HuH-7.5 (cell line): ENCODE measurements at places on chromosomes 4 and X.

- no peak for DNase-seq
These were observed 11.9 kb upstream of the RBMX start for GRCh38 chrX:136892412-136892811.

DNA sequence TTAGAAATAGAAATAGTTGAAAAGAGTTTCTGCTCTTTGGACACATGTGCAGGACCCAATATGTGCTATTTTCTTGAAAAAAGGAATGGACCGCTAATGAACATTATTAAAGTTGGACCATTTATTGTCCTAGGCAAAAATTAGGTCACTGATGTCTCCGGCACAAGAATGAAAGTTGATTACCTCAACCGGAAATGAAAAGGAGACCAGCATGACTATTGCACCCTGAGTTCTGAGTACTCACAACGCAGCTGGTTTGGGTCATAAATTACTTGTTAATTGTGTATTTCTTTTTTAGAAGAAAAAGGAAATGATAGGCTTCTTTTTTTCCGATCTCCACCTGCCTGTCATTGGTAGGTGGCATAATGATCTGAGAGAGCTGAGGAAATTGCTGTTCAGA is 232.7 kb downstream of the ARHGAP24 start:
- no peak for DNase-seq

DNA sequence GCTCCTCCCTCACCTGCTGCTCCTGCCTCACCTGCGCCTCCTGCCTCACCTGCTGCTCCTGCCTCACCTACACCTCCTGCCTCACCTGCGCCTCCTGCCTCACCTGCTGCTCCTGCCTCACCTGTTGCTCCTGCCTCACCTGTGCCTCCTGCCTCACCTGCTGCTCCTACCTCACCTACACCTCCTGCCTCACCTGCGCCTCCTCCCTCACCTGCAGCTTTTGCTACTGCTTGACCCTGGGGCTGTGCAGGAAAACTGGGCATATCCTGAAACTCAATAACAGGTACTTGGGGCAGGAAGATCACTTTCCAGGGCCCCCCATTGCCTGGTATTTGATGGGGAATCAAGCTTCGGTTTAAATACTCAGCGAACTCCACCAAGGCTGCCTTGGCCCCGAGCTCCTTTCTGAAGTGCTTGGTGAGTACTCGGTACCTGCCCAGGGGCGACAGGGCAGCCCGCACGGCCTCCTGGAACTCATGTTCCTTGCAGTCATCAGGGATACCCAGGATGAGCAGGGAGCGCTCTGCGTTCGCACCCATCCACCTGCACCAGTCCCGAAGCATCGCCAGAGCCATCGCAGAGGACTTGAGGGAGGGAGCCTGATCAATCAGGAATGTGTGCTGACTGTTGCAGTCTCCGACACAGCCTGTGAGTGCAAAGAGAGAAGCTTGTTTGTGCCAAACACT is 2.7 kb downstream of the PNMA6E start:
- DNase-seq: no peak

GRCh38 chr4:103375278-103375677 is 177.1 kb upstream of the CENPE start:
- no peak for DNase-seq

DNA sequence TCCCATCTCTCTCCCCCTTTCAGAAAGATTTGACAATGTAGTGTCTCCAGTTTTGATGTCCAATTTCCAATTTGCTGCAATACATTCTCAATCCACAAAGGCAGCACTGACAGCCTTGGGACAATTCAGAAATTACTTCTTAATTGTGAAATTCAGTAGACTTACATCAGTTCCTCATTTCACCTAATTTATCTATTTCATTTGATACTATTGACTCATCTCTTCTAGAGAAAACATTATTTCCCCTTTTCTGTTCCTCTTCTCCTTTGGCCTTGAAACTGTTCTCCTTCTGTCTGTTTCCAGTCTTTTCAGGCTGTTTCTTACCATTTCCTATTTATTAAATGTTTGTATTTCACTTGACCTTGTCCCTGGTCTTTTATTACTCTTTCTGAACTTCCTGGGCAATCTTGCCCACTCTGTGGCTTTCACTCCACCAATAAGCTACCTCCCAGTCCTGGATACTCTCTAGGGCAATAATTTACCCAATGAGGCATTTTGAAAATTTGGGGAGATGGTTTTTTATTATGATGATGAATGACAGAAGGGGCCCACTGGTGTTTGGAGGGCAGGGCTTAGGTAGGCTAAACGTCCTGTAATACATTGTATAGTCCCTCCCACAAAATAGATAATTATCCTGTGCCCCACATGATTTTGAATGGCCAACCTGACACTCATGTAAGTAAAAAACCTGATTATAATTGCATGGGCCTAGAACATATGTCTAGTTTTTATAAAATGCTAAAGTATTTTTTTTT is 498.0 kb upstream of the BOD1L1 start:
- DNase-seq: no peak

DNA sequence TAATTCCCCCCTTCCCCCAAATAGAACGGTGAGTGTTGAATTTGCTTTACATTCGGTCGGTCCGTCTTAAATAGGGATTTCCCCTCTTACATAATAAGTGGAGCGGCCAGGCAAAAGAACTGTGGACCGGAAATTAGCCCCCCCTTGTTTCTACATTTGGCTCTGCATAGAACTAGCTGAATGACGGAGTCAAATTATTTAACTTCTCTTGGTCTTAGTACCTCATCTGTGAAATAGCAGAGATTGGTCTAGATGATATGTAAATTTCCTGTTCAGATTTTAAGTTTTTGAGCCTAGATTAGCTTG is 1.3 kb downstream of the SPATA18 start:
- DNase-seq: no peak

GRCh38 chrX:41090568-41091238 is 5.5 kb downstream of the USP9X start:
- no peak for DNase-seq

GRCh38 chrX:72062916-72063315 is 68.8 kb downstream of the RTL5 start:
- DNase-seq: no peak

DNA sequence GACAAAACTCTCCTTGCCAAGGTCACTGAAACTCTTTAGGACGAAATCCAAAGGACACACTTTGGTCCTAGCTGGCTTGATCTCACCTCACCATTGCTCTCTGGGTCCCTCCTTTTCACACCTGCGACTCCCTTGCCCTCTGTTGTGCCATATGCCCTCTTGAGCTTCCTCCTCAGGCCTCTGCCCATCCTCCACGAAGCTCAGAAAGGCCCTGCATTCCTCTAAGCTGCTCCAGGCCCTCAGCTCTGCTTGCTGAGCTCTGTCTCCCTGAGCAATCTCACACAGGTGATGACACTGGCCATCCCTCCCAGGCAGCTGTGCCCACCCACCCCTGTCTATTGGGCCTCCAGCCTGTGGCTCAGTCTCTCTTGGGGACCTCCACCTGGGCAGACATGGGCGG is 10.1 kb upstream of the AFAP1 start:
- no peak for DNase-seq

- DNase-seq: no peak
These were observed 611.4 kb downstream of the KCTD8 start for GRCh38 chr4:43837171-43837570.

- DNase-seq: no peak
These were observed 5.2 kb downstream of the ABLIM2 start for GRCh38 chr4:8153441-8153840.

- no peak for DNase-seq
These were observed 1.8 kb downstream of the WDR44 start for GRCh38 chrX:118347736-118348135.

- DNase-seq: no peak
These were observed 447.8 kb downstream of the FAT4 start for GRCh38 chr4:125762537-125762936.

GRCh38 chrX:31268359-31268758 is 196.5 kb upstream of the FTHL17 start:
- no peak for DNase-seq

DNA sequence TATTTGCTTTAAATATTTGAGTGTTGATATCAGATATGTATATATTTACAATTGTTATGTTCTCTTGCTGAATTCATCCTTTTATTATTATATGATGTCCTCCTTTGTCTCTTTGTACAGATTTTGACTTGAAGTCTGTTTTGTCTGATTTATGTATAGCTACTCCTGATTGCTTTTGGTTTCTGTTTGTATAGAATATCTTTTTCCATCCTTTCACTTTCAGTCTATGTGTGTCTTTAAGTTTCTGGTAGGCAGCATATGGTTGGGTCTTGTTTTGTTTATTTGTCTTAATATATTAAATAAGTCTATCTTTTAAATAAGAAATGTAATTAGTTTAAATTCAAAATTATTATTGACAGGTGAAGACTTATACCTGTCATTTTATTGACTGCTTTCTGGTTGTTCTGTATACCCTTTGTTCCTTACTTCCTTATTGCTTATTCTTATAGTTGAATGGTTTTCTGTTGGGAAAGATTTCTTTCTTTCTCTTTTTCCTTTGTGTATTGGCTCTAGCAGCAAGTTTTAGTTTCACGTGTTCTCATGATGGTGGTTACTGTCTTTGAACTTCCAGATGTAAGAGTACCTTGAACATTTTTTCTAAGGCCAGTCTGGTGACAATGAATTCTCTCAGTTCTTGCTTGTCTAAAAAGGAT is 31.1 kb downstream of the RAB28 start:
- DNase-seq: no peak

DNA sequence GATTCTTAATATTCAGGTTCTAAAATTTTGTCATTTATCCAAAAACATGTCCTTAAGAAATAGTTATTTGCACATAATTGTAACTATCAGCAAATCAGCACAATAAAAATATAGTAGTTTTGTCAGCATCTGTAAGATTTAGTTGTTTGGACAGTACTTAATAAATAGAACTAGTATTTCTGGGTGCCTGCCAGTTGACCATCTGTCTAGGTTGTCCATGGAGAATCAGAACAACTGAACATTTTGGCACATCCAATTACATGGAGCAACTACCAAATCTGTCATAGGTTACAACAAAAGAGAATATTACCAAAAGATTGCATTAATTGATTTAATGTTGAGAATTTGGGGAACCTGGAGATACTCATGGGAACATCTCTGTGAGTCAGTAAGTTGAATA is 305.5 kb upstream of the TACR3 start:
- no peak for DNase-seq

DNA sequence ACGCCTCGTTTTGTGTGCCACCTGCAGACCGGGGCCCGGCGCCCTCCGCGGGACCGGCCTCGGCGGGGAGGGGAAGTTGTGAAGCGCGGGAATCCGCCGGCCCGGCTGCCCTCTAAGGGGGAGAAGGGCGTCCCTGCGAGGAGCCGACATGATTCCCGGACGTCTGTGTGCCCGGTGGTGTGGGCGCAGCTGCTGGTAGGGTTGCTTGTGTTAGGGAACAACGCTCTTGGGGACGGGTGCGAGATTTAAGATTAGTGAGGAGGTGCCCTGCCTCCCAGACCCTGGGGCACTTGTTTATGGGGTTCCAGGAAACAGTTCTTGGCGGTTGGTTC is 627 bp downstream of the CDKN2AIP start:
- no peak for DNase-seq

- no peak for DNase-seq
These were observed 1749.9 kb upstream of the TENM3 start for GRCh38 chr4:180493299-180493698.

- no peak for DNase-seq
These were observed 247.7 kb upstream of the NDST3 start for GRCh38 chr4:117786566-117786965.

GRCh38 chrX:132648895-132649294 is 160.1 kb upstream of the MBNL3 start:
- no peak for DNase-seq

DNA sequence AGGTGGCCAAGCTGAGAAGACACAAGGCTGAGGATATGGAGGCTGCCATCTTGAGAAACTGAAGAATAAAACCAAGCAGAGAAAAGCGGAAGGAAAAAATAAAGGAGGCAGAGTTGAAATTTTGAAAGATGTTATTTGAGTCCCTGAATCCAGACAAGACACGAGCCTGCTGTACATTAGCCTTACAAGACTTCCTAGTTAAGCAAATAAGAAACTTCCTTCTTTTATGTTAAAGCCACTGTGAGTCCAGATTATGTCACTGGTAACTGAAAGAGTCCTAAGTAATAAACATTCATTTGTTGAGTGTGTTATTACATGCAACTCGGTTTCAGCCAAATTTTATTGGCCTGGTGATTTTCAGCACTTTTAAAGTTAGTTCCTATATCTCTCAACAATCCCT is 30.4 kb downstream of the DRD5 start:
- DNase-seq: no peak

- no peak for DNase-seq
These were observed 475.9 kb upstream of the GRID2 start for GRCh38 chr4:91827914-91828313.

- DNase-seq: no peak
These were observed 101.2 kb upstream of the SLC4A4 start for GRCh38 chr4:71237641-71238040.

DNA sequence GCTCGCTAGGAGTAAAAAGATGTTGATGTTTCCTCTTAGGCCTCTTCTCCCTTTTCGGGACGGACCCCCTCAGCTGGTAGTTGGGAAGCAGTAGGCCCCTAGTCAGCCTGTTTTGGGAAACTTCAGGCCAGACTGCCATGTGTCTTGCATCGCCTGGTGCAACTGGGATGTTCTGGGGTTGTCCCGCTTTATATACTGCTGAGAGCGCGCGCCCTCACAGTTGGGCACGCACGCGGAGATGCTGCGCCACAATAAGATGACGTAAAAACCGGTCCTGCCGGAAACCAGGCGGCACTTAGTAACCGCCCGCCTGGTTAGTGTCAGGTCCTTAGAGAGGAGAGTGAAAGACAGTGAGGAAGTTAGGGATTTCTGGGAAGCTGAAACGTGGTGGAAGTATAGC is 231.3 kb upstream of the CT83 start:
- DNase-seq: no peak

DNA sequence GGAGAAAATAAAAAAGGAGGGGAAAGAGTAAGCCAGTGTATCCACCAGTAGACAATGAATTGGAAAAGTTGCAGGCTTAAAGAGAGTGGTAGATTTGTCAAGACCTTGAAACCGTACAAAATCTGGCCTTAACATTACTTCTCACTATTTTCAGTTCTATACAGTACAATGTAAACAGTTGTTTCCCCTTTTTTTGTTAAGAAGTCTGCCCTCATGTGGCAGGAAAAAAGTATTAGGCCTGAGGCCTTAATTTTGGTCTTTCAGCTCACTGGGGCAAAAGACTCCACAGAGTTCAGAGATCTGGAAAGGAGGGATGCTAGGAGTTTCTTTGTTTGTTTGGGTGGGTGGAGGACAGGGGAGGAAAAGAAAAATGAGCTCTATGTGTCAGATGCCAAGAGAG is 92.8 kb upstream of the CCDC160 start:
- DNase-seq: no peak

DNA sequence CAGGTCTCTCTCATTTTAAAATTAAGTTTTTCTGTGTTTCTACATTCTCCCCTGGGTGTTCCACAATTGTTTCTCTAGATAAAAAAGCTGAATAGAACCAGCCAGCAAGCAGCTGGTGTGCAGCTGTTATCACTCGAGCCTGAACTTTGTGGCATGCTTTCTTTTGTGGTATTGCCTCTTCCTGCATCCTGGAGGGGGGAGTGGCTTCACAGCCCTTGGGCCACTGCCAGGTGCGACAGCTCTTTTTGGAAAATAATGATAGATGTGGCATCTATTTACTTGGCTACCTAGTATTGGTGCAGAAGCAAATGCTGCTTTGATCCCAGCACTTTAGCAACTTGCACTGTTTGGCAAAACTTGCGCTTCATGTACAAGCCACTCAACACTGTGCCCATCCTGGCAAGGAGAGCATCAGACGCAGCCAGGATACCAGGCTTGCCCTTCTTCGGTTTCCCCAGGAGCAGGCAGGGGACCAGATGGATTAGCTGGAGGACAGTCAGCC is 69.4 kb downstream of the HMGB2 start:
- no peak for DNase-seq
